ENCODE measurements at places on chromosomes 16 and 17.
A peak's percentile ranks its signal among the peaks of the same experiment; 100 is the strongest.

DNA sequence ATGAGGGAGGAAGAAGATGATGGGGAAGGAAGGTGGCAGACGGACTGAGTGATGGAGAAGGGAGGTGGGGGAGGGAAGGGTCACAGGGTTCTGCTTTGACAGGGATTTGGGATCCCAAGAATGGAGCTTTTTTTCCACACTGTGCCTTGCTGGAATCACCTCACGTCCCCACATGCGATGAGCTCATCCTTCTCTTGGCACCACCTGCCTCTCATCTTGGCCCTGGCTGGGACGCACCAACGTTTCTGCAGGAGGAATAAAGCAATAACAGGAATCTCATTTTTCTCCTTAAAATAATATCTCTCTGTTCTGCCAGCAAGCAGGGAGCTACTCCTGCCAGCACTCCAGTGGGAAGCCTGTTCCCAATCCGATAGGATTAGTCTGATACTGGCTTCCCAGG lies 47.8 kb downstream of the MEOX1 start:
- no peak for DNase-seq

DNA sequence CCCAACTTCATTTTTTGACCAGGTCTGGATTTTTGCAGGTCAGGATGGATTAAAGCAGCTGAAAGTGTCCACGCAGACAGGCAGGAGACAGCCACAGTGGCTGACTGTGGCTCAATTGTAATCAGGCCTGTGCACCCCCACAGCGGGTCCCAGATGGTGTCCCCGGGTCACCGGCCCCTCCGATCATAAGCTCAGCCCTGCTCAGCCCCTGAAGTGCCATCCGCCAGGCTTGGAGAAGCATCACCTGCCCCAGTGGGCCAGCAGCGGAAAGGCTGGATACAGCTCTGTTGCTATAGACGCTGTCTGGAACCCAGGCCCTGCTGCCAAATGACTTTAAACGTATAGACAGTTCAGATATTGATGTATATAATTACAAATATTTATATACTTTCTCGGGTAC lies 60.6 kb downstream of the RPH3AL start:
- no peak for DNase-seq

DNA sequence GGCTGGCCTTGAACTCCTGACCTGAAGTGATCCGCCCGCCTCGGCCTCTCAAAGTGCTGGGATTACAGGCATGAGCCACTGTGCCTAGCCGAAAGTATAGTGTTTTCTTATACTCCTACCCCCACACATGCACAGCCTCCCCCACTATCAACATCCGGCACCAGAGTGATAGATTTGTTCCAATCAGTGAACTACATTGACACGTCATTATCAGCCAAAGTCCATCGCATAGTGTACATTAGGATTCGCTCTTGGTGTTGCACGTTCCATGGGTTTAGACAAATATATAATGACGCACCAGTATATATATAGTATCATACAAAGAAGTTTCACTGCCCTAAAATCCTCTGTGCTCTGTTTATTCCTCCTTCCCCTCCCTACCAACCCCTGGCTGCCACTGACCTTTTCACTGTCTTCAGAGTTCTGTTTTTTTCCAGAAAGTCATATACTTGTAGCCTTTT lies 11.9 kb upstream of the TM4SF5 start:
- no peak for DNase-seq

DNA sequence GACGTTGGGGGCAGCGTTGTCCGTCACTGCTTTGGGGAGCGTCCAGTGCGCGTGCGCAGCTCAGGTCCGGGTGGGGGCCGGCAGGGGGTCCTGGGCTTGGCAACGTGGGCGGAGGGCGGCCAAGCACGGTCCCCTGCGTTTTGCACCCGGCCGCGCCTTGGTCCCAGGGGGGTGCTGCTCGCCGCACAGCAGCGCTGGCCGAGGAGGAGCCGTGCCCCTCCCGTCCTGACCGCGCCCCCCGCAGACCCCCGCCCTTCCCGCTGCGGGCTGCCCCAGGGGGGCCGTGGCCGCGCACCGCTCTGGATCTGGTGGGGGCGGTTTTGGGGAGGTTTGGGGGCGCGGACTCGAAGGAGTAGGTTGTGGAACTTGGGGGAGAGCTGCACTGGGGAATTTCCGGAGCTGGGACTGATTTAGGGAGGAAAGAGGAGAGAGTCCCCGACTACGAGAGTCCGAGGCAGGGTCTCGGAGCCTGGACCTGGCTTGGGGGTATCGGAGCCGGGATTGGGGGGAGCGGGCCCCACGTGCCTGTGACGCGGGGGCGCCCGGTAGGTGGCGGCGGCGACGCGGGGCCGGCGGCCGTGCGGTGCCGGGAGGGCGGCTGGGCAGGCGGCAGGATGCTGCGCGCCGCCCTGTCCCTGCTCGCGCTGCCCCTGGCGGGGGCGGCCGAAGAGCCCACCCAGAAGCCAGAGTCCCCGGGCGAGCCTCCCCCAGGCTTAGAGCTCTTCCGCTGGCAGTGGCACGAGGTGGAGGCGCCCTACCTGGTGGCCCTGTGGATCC lies at the start of gene SLC9A5:
Gene SLC9A5, plus strand, starts transcription at position 579 of the 777 bp plus-strand sequence. Its CDS starts 36 bp downstream, at position 615.
- no peak for DNase-seq

- no peak for DNase-seq
These were observed 13.8 kb downstream of the KCTD19 start for GRCh38 chr16:67312719-67313118.

GRCh38 chr16:12708266-12708665 lies 95.4 kb downstream of the CPPED1 start:
- no peak for DNase-seq

DNA sequence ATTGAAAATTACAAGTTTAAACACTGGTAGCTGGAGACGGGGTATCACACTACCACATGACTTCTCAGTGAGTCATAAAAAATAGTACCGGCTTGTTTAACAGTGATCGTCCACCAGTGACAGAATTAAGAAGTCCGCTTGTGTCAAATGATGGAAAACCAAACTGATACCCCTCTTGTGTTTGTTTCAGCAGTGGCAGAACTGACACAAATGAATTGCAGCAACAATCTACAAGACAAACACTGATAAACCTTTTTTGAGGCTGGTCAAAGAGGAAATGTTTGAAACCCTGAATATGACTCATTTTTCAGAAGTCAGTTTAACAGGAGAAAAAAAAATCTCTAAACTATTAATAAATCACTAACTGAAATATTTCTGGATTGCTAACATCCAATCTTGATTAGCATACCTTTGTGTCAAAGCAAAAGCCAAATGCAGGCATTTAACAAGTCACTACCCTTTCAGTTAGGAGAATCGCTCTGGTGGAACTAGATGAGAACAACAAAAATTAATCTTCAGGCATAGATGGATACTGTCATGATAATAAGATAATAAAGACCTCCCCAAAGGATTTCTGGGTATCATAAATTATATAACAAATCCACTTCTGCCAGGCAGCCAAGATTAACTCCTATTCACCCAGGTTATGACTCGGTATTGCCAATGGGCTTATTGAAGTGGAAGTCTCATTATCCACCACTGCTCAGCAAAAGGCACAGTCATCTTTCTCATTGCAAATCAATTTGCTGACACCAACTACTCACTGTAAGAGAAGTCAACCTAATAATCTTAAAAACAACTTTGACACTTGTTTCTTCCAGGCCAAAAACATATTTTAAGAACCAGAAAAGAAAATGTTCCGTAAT lies 20.8 kb downstream of the DCUN1D3 start:
- DNase-seq = no peak

- DNase-seq = no peak
These were observed 3.9 kb upstream of the WFIKKN1 start for GRCh38 chr16:626787-627453.

- no peak for DNase-seq
These were observed 134.2 kb downstream of the CMIP start for GRCh38 chr16:81578636-81579413.

- no peak for DNase-seq
These were observed 458.6 kb upstream of the ASIC2 start for GRCh38 chr17:33751702-33752065.

DNA sequence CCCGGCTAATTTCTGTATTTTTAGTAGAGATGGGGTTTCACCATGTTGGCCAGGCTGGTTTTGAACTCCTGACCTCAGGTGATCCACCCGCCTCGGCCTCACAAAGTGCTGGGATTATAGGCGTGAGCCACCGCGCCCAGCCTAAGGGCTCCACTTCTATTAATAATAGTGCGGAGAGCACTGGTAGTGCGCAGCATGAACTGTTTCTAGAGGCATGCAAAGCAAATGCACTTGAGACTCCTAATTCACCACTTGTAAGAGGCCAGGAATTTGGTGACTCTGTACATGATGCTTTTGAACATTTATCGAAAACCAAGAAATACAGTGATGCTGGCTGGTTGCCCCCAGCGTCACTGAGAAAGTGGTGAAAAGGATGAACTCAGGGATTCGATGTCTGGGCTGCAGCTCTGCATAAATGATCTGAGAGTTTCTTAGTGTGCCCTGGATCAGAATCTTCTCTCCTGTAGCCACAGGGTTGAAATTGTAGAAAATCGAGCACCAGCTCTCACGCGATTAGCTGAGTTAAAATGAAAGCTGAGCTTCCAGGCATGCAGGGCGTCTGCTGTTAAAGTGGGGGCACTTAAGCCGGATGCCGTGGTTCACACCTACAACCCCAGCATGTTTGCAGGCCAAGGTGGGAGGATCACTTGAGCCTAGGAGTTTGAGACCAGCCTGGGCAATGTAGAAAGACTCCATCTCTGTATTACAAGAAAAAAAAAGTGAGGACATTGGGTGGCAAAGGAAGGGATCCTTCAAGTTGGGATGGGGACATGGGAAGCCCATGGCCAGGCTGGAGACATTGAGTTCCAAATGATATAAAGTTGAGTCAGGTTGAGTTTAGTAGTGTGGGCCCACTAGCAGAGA lies 4.8 kb downstream of the RNF213 start:
- no peak for DNase-seq

DNA sequence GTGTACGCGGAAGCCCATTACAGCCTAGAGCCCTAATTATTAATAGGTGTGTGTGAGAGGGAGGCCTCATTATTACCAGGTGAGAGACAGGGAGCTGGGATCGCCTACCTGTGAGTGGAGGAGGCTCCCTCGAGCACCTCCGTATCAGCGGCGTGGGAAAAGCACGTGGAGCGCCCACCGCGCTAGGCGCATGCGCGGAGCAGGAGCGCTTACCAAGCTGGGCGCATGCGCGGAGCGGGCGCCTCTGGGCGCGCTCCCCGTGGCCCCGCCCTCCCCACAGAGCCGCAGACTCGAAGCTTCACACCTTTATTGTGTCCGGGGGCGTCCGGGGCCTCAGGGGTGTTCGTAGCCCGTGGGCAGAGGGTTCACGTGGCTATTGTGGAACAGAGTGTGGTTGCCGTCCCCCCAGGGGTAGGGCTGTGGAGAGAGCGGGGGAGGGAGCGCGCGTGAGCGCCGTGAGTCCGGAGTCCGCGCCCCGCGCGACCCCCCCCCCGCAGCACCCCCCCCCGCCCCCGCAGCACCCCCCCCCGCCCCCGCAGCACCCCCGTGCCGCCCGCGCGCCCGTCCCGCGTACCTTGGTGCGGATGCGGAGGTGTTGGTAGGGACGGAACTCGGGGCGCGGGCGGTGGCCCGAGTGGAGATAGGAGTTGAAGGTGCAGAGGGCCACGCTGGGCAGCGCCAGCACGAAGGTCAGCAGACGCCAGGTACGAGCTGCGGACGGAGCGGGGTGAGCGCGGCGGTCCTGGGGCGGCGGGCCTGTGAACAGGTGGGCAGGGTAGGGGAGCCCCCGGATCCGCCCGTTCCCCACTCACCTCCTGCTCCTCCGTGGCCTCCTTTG lies 500 bp downstream of the COX6A2 start:
- DNase-seq = no peak

- no peak for DNase-seq
These were observed 35.9 kb downstream of the CACNA1G start for GRCh38 chr17:50596191-50597037.

- no peak for DNase-seq
These were observed 29.7 kb upstream of the MRPS23 start for GRCh38 chr17:57879437-57880085.

GRCh38 chr17:67227488-67227887 lies 17.5 kb downstream of the HELZ start:
- DNase-seq = no peak

DNA sequence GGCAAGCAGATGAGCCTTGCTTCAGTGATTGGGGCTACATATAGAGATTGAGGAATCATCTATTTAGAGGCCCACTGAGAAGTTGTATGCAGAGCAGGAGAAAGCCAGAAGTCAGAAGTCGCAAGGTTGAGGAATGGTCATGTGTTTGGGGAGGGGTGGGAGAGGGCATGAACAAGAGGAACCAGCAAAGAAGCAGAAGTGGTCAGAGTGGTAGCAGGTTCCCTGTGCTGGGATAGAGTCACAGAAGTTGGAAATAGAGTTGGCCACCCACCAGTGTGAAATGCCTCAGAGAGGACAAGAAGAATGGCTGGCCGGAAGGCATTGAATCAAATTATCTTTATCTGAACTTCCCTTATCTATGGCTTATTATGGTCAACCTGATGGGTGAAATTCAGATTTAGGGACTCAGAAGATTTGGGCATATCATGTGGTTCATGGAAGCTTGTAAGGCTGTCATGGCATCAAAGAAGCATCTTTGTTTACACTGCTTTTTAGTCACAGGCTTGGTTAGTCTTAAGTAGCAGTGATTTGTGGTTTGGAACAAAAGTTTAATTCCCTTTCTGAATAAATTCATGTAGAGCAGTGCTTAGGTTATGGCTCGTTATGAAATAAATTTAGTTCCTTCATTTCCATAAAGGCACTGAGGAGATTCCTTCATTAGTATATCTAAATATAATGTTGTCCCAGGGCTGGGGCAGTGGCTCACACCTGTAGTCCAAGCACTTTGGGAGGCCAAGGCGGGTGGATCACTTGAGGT lies 19.7 kb downstream of the MAP3K3 start:
- no peak for DNase-seq

GRCh38 chr16:74679983-74680382 lies 13.3 kb upstream of the RFWD3 start:
- DNase-seq = no peak

GRCh38 chr17:82544431-82545070 lies 25.0 kb downstream of the FOXK2 start:
- DNase-seq = no peak

DNA sequence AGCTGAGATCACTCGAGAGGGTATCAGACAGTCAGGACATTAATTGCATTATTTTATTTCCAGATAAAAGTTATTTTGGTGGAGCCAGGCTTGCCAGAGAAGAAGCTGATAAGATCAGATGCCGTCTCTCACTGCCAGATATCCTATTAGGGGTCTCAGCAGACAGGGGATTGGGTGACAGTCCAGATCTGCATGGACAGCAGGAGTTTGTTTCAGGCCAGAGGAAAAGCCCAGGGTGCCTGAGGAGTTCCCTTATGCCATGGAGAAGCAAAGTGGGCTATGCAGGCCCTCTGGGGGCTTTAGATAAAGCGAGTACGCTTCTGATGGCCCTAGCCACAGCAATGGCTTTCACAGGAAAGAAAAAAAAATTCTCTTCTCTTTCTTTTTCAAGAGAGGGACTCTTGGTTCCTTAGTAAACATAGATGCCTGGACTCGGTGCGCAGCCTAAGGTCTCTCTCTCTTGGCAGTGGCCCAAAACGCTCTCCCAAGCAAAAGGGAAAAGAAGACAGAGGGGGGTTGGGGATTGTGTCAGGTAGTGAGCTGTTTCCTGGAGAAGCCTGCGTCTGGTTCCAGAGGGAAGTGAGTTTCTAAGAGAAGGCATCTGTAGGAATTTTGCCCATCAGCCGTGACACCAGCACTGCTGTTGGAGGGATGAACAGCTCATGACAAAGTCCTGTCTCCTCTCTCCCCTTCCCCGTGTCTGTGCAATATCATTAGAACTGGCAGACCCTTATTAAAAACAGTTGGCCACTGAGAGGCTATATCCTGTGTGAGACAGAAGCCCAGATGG lies 166.3 kb upstream of the FOXF1 start:
- peak; percentile 30 for DNase-seq

GRCh38 chr17:58280480-58281217 lies at the start of gene MPO:
TSS of gene MPO (minus strand) at chr17:58280935. CDS start at chr17:58280758, 177 bp downstream.
- DNase-seq = no peak
